ENCODE measurements at places on chromosomes 7 and 10.

GRCh38 chr7:29352041-29352440 lies 157.5 kb downstream of the CHN2 start:
- no peak for DNase-seq

DNA sequence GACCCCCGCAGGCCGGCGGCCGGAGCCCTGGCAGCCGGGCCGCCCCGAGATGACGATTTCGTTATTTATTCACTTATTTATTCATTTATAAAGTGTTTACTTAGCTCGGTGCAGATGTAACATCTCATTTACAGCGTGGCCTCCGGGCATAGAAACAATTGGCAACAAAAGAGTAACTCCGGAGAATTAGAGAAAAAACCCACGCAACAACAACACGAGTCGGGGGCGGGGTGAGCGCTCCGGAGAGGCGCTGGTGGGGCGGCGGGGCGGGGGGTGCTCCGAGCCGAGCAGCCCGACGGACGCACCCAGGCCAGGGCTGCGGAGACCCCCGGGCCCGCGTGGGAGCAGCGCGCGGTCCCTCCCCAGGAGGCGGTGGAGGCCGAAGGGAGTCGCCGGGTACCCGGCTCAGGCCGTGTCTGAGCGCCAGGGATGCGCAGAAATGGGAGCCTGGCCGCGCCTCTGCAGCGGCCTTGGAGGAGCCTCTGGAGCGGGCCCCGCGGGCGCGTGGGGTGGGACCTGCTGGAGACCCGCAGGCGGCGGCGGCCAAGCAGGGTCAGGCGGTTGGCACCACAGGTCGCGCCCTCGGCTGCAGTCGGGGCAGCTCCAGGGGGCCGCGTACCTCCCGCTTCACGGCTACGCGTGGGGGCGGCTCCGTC lies 14.3 kb downstream of the UNCX start:
- DNase-seq, result no peak

GRCh38 chr10:71832967-71833366 lies 18.1 kb downstream of the PSAP start:
- DNase-seq, result no peak

- DNase-seq, result no peak
These were observed 55.7 kb downstream of the HSPA12A start for GRCh38 chr10:116686632-116687031.

- no peak for DNase-seq
These were observed 238.1 kb downstream of the BMPER start for GRCh38 chr7:34143402-34143801.

DNA sequence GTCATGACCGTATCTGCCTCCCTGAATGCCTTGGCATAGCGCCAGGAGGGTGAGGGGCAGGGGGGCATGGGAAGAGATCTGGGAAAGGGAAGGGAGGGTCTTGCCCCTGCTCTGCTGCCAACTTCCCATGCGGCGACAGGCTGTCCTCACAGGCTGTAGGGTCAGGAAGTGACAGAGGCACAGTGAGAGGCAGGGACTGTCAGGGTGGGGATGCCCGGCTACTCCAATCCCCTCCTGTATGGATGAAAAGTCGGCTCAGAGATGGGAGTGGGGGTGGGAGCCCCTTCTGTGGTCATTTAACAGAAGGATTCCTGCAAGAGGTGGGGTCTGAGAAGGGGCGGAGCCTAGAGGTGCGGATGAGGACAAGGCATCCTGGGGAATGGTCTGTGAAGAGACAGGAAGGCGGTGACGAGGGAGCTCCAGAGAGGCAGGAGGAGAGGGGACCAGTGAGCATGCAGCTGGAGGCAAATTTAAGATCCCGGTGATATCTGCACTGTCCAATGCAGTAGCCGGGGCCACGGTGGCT lies 20.8 kb upstream of the UNC5B start:
- DNase-seq, result no peak

DNA sequence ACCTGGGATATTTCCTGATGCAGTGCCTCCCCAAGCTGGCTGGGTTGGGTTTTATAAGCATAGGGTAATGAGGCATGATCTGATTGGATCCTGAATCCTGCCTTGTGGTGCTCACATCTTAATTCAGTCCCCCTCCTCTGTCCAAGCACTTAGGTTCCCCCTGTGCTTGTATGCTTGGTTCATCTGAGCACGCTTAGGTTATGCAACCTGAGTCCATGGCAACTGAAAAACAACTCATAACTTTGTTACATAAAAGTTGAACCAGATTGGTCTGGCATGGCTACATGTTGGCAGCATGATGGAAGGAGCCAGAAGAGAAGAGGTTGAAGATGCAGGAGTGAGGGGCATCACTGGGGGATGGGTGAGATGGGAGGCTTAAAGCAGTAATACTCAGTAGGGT lies 57.3 kb upstream of the OSBPL3 start:
- DNase-seq, result no peak

DNA sequence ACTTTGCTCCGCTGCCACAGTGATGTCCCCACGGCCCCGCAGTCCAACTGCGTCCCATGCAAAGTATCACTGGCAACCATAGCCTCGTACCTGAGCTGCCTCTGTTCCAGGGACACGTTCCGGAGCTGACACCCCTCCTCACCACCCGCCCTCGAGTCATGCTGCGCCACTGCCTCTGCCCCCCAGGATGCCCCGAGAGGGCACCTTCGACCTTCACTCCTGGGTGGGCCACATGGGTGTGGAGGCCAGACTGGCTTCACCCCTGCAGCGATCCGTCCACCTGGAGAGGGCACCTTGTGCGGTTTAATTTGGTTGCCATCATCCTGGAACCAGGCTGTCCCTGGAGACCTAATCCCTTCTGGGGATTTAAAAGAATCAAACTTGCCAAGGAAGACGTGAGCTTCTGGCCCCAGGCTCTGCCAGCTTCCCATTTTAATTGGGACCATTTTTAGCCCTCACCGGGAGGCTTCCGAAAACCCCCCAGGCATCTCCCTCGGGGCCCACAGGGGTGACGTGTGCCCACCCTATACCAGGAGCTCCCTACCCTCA lies 19.2 kb upstream of the TNRC18 start:
- DNase-seq, result no peak

DNA sequence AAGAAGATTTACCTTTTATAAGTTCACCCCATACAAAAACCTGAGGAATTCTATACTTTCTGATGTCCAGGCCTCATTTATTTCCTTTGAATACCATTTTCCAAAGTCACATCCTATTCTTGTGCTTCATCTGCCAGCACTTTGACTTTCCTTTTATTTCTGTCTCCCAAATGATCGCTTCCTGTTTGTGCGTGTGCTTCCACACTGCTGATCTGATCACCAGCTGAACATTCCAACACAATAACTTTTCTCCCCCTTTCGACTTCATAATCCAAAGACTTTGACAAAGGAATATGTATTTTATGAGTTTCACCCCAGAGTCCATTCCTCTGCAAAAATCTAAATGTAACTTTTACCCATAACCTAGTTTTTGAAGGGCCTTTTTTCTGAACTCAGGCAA lies 3.1 kb downstream of the ELAPOR2 start:
- DNase-seq, result no peak

GRCh38 chr7:127678947-127679346 lies 27.0 kb downstream of the SND1 start:
- DNase-seq, result peak; percentile 51
